ENCODE measurements at places on chromosomes 12 and 14. TPM values are rescaled to one million over a fixed set of nuclear protein-coding genes. Genes with fewer than 3 reads are reported as not detected.

CELA1 gene
- polyA plus RNA-seq: not detected

ADAMTS20 gene
- polyA plus RNA-seq: not detected

TSHR gene
- polyA plus RNA-seq: 0.11 TPM

ADCY6 gene
- polyA plus RNA-seq: 28.0 TPM

B4GALNT3 gene
- polyA plus RNA-seq: 2.1 TPM

KLRG1 gene
- polyA plus RNA-seq: 9.2 TPM

STYK1 gene
- polyA plus RNA-seq: not detected

MAP3K12 gene
- 23.1 TPM for polyA plus RNA-seq

TAS2R50 gene
- polyA plus RNA-seq: not detected

OTX2 gene
- polyA plus RNA-seq: not detected
